Activated naive CD4-positive, alpha-beta T cell (primary cell): ENCODE measurements at places on chromosomes 5 and 9.

DNA sequence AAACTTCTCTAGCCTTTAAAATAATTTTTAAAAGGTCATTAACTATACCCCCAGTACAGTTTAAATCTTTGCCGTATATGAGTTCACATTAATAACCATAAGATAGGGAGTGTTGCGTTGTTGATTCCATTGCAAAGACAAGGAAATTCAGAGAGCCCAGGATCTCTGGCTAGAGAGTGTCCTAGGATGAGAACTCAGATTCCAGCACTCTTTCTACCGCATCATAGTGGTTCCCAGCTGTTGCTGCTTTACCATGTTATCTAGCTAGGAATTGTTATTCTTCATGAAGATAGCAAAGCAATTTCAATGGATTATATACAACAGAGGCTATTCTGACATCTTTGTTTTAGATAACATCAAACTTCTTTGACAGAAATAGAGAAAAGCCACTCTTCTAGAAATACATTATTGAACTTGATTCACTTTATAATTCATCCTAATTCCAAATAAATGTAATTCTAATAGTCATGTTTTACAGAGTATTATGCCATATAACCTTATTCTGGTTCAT, 78.4 kb upstream of the IL7R start:
- no peak for DNase-seq

GRCh38 chr5:74375271-74375670, 265.3 kb downstream of the ENC1 start:
- no peak for DNase-seq

DNA sequence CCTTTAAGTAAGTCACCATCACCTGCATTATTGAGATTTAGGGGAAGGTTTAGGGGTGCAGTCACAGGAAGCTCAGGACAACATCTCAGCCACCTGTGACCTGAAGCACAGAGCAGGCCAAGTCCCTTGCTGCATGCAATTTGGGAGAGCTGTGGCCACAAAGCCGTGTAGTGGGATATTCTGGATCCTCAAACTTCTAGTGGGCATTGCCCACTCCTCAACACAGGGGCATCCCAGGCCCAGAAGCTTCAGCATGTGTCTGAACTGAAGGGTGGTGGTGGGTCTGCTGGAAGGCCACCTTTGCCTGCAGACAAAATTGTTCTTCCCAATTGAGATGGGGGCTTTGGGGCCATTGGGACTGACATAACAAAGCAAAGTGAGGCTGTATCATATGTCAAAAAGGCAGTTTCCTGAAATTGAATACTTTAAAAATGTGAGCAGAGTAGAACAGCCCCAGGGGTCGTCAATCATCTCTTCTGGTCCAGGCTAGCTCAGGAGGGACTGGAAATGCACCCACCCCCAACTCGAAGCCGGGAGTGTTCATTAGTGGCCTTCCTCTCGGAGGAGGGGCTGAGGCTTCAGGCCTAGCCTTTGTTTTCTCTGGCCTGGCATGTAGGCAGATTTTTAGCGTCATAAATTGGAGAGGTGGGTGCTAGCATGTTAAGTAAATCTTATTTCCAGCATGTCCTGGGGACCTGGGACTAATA, 2.8 kb upstream of the GADD45G start:
- no peak for DNase-seq

- DNase-seq, result no peak
Measured at GRCh38 chr5:103435136-103435889, 127.3 kb downstream of the NUDT12 start.

- DNase-seq, result no peak
Measured at GRCh38 chr5:66741394-66741793, 145.2 kb downstream of the MAST4 start.
